Naive thymus-derived CD4-positive, alpha-beta T cell (primary cell): ENCODE measurements at places on chromosomes 13 and 19.

GRCh38 chr13:104461049-104461448 lies 1394.8 kb upstream of the SLC10A2 start:
- DNase-seq, result no peak
- H3K4me3 ChIP-seq, result no peak overlapping the region
- H3K27ac ChIP-seq, result no peak overlapping the region
- no peaks in the 10 kb centered on the region for H3K4me1 ChIP-seq

- no peak overlapping the region for H3K27ac ChIP-seq
- H3K36me3 ChIP-seq, result no peaks in the 10 kb centered on the region
- no peaks in the 10 kb centered on the region for H3K4me1 ChIP-seq
- no peak for DNase-seq
- no peak overlapping the region for H3K4me3 ChIP-seq
- no peaks in the 10 kb centered on the region for H3K27me3 ChIP-seq
Measured at GRCh38 chr13:41562083-41562482, 104.7 kb downstream of the RGCC start.

DNA sequence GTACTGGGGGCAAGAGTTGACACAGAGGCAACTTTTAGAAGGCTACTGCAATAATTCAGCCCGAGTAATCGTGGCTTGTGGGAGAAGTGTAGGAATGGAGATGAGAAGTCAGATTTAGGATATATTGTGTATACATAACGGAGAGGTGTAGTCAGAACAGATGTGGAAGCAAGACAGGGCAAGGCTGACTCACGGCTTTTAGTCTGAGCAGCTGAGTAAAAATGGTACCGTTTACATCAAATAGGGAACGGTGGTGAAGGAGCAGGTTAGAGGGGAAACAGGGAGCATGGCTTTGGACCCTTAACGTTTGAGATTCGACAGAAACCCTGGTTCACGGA lies 796 bp upstream of the LSM14A start:
- peak overlapping the region; percentile 95 for H3K27ac ChIP-seq
- DNase-seq, result no peak
- peak overlapping the region; percentile 76 for H3K4me3 ChIP-seq
- H3K27me3 ChIP-seq, result no peaks in the 10 kb centered on the region

GRCh38 chr13:19759669-19760068 lies 23.1 kb downstream of the PSPC1 start:
- H3K36me3 ChIP-seq, result no peaks in the 10 kb centered on the region
- no peak overlapping the region for H3K4me3 ChIP-seq
- H3K4me1 ChIP-seq, result peaks cover 19% of the 10 kb centered on the region
- no peaks in the 10 kb centered on the region for H3K27me3 ChIP-seq
- no peak for DNase-seq

- H3K4me3 ChIP-seq, result no peak overlapping the region
- DNase-seq, result no peak
- no peaks in the 10 kb centered on the region for H3K27me3 ChIP-seq
- no peaks in the 10 kb centered on the region for H3K4me1 ChIP-seq
- no peak overlapping the region for H3K27ac ChIP-seq
Measured at GRCh38 chr13:35649162-35649561, 172.7 kb upstream of the MAB21L1 start.

GRCh38 chr13:97976610-97977521 lies 23.4 kb downstream of the IPO5 start:
- peak overlapping the region; percentile 67 for H3K4me3 ChIP-seq
- H3K27ac ChIP-seq, result peak overlapping the region; percentile 76
- no peak for DNase-seq
- H3K36me3 ChIP-seq, result no peaks in the 10 kb centered on the region
